ENCODE measurements at places on chromosomes 3 and 15. TPM values are rescaled to one million over a fixed set of nuclear protein-coding genes. Genes with fewer than 3 reads are reported as not detected.

The TIPIN gene
- 9.8 TPM for total RNA-seq

The CPLX3 gene
- total RNA-seq, result not detected

The COMMD2 gene
- 44.4 TPM for total RNA-seq

The CLDN18 gene
- total RNA-seq, result not detected

The ELL3 gene
- 1.3 TPM for total RNA-seq

The TM4SF18 gene
- total RNA-seq, result not detected

The PPP1R2 gene
- 50.8 TPM for total RNA-seq

The SLC9A9 gene
- 3.0 TPM for total RNA-seq

The TMC3 gene
- total RNA-seq, result not detected

The TTC14 gene
- total RNA-seq, result 19.7 TPM

The FAM107A gene
- total RNA-seq, result not detected

The METTL6 gene
- 31.6 TPM for total RNA-seq

The SCN11A gene
- total RNA-seq, result 0.27 TPM

The PTX3 gene
- total RNA-seq, result 24.4 TPM

The BUB1B gene
- total RNA-seq, result 16.5 TPM

The SMCO1 gene
- total RNA-seq, result not detected

The HRH1 gene
- 3.2 TPM for total RNA-seq

The EPHA6 gene
- total RNA-seq, result not detected

The STAB1 gene
- 1.1 TPM for total RNA-seq

The BAHD1 gene
- total RNA-seq, result 15.2 TPM

The SLC28A1 gene
- 0.17 TPM for total RNA-seq

The CHDH gene
- total RNA-seq, result 3.3 TPM

The C3orf49 gene
- not detected for total RNA-seq
